Activated CD8-positive, alpha-beta T cell treated with anti-CD3 and anti-CD28 coated beads, Interleukin-2, amount 10 ng/mL, durations not matched to agents 7 days and 5 days (primary cell): ENCODE measurements at places on chromosomes 2 and 18. TPM values are rescaled to one million over a fixed set of nuclear protein-coding genes. Genes with fewer than 3 reads are reported as not detected.

The ST6GAL2 gene
- total RNA-seq, result not detected

- H3K27ac ChIP-seq, result no peak overlapping the region
- no peak overlapping the region for H3K4me3 ChIP-seq
- no peak for DNase-seq
Observed at GRCh38 chr2:17303521-17303920, 214.7 kb downstream of the RAD51AP2 start.

DNA sequence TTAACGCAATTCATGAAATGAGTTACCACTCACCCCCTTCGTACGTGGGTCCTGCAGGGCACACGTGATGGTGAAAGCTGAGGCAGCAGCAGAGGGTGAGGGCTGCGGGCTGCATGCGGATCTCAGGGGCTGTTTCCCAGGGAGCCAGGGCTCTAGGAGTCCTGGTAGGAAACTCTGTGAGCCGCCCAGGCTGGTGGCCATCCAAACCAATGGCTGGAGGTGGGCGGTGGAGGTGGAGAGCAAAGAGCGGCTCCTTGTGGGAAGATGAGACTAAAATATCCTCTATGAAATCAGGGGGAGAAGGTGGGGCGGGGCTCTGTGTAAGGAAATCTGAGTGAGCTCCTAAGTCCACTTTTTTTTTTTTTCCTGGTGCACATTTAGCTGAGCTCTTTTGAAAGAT is 120.1 kb upstream of the SLC1A4 start:
- H3K36me3 ChIP-seq, result no peaks in the 10 kb centered on the region
- H3K4me1 ChIP-seq, result peaks cover 6% of the 10 kb centered on the region
- peaks cover 2% of the 10 kb centered on the region for H3K27me3 ChIP-seq
- no peak overlapping the region for H3K4me3 ChIP-seq
- DNase-seq, result no peak
- H3K27ac ChIP-seq, result no peak overlapping the region

DNA sequence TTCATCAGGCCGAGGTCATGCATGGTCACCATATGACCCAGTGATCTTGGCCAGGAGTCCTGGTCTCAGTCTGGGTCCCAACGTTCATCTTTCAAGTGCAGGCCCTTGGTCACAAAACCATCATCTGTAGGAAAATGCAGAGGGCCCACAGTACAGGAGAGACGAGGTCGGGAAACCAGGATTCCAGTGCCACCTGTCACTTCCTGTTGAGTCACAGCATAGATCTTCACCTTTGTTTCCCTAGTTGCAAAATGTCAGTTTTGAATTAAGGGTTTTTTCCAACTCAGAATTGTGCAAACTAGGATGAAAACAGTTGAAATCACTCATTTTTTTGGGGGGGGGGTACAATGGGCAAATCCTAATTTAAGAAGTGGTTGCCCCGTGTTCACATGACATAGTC is 162.2 kb downstream of the INSIG2 start:
- H3K36me3 ChIP-seq, result no peaks in the 10 kb centered on the region
- H3K4me1 ChIP-seq, result no peaks in the 10 kb centered on the region
- no peak for DNase-seq
- H3K27me3 ChIP-seq, result peaks cover 11% of the 10 kb centered on the region
- no peak overlapping the region for H3K4me3 ChIP-seq

- H3K4me1 ChIP-seq, result peaks cover 4% of the 10 kb centered on the region
- no peak for DNase-seq
- H3K36me3 ChIP-seq, result no peaks in the 10 kb centered on the region
- H3K4me3 ChIP-seq, result no peak overlapping the region
- peaks cover 5% of the 10 kb centered on the region for H3K27me3 ChIP-seq
Observed at GRCh38 chr2:57893347-57893746, 153.3 kb upstream of the VRK2 start.
